ENCODE measurements at places on chromosomes 7 and 10. TPM values are rescaled to one million over a fixed set of nuclear protein-coding genes. Genes with fewer than 3 reads are reported as not detected.

Gene EBF3
- total RNA-seq = not detected

DNA sequence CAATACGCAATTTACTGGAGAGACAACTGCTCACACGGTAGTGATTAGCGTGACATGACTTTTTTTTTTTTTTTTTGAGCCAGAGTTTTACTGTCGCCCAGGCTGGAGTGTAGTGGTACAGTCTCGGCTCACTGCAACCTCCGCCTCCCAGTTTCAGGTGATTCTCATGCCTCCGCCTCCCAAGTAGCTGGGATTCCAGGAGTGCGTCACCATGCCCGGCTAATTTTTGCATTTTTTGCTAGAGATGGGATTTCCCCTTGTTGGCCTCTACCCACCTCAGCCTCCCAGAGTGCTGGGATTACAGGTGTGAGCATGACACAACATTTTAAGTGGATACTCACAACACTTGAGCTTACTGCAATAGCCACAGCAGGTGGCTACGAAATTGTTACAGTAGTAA, 11.9 kb downstream of the ARL4A start:
- DNase-seq = no peak

Gene PURB
- total RNA-seq = 6.9 TPM

Gene FBXL13
- total RNA-seq = 0.51 TPM

Gene ADIRF
- total RNA-seq = 0.72 TPM

DNA sequence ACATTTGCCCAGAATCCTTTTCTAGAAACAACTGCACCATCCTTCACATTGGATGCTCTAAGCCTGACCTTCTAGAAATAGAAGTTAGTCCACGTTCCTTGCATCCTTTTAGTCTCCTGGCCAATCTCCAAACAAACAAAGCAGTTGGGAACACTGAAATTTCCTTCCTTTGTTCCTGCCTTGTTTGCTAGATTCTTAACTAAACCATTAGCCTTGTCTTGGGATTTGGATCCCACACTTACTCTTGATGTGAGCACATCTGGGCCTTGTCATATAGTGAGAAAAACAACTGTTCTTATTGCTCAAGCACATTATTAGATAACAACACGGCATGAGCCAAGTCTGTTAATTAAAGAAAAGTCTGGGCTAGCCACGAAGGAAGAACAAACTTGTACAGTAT, 319.3 kb upstream of the GHITM start:
- no peak for DNase-seq

GRCh38 chr10:70932392-70933196, 44.2 kb upstream of the PCBD1 start:
- no peak for DNase-seq

All from epithelial cell of proximal tubule (primary cell).